ENCODE measurements at places on chromosomes 7 and 10.

- no peak for DNase-seq
Observed at GRCh38 chr10:2488446-2489005, 578.8 kb upstream of the PFKP start.

DNA sequence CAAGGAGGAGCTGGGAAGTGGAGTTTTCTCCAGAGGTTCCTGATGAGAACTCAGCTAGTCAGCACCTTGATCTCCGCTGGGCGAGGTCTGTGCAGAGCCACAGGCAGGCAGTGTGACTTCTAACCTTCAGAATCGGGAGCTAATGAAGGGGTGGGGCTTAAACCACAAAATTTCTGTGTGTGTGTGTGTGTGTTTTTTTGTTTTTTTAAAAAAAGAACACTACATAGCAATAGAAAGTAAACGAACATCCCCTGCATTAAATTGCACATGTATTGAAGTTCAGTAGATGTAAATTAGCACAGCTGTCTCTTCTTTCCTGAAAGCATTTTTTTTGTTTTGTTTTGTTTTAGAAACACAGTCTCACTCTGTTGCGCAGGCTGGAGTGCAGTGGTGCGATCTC is 46.2 kb downstream of the RBM17 start:
- no peak for DNase-seq

DNA sequence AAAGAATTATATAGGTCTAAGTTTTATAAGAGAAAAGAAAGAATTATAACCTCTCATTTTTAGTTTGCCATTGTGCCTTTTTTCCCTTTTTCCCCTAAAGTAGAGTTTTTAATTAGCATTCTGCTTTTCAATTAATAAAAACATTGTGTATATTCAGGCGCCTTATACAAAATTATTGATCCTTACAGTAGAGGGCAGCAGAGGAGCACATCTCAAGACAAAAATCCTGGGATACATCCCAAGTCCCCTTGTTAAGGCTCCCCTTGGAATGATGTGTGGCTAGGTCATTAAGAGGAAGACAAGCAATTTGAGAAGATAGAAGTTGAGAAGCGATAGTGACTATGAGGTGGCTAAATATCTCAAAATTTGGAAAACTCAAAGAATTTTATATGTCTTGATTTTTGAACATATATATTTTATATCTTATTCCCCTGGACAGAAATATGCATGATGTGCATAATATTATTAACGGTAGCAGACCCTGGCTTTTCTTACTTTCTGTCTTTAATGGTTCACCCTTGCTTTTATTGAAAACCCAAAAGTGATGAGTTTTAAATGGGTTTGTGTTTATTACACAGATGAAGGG is 19.1 kb upstream of the TPK1 start:
- peak; percentile 24 for DNase-seq

- DNase-seq = no peak
Observed at GRCh38 chr10:132507409-132507955, 30.1 kb upstream of the INPP5A start.

DNA sequence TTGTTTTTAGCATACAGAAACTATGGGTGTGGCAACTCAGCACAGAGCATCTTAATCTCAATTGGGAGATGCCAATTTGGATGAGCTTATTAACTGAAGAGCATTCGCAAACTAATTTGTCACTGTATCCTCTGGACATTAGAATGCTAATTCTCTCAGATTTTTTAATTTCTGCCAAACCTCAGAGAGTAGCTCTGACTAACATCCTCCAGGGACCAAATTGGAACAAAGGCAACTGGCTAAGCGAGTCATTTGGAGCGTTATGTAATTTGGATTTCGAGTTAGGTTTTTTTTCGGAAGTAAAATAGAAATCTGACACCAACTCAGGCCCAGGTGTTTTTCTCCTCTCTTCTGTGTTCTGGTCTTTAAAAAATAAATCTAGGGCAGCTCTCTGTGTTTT is 201.9 kb downstream of the BMPER start:
- no peak for DNase-seq

GRCh38 chr10:480928-481552 is 208.4 kb downstream of the DIP2C start:
- DNase-seq = peak; percentile 53

DNA sequence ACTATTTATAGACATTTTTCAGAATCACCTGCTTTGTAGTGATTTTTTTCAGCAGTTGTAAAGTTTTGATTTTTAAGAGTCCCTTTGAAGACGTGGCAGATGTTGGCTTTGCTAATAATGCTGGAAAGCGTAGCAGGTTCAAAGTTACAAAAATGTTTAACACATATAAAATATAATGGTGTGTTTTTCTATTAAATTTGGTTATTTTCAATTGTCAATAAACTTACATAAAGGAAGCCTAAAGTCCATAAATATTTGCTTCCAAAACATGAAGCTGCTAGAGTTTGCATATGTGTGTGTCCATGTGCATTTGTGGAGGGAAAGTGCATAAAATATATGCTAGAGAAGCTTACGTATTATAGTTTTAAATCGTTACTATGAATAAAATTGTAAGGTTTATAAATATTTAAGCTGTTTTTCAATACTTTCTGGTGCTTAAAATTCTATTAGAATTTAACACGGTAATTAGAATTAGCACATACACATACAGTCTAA is 3.7 kb downstream of the MEOX2 start:
- no peak for DNase-seq

- DNase-seq = no peak
Observed at GRCh38 chr7:73971704-73972341, 56.1 kb upstream of the ELN start.

DNA sequence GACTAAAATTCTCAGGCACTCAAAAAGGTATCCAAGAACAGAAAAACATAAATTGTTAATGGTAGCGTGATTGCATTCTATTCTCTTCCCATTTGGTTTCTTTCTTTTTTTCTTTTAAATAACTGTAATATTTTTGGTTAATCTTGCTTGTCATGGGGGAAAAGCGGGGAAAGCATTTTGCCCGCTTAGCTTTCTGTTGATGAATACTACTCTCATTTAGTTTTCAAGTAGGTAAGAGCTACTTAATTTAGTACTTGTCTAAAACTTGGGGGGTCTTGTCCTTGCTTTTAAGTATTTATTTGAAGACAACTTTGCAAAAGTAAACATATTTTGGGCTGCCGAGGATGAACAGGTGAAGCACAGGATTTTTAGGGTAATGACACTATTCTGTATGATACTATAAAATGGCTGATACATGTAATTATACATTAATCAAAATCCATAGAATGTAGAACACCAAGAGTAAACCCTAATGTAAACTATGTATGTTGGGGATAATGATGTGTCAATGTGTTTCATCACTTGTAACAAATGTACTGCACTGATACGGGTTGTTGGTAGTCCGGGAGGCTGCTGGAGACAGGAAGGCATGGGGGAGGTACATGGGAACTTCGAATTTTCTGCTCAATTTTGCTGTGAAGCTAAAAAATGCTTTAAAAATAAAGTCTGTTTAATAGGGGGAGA is 1.7 kb downstream of the TES start:
- peak; percentile 68 for DNase-seq

GRCh38 chr7:79302293-79302692 is 151.2 kb downstream of the MAGI2 start:
- DNase-seq = no peak

DNA sequence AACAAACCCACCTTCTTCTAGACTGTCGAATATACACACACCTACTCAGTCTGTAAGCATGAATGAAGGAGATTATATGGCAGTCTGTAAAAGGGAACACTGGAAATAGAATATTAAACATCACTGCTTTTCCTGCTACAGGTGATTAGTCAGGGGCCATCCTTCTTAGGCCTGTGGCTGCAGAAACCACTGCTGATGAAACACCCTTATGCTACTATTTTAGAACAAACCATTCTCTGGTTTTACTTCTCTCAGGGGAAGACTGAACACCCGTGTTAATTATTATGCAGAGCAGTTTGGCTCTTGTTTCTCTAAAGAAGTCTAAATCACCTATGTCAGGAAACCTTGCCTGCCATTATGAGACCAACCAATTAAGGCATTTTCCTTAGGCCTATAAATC is 351.1 kb upstream of the KLF6 start:
- DNase-seq = no peak

DNA sequence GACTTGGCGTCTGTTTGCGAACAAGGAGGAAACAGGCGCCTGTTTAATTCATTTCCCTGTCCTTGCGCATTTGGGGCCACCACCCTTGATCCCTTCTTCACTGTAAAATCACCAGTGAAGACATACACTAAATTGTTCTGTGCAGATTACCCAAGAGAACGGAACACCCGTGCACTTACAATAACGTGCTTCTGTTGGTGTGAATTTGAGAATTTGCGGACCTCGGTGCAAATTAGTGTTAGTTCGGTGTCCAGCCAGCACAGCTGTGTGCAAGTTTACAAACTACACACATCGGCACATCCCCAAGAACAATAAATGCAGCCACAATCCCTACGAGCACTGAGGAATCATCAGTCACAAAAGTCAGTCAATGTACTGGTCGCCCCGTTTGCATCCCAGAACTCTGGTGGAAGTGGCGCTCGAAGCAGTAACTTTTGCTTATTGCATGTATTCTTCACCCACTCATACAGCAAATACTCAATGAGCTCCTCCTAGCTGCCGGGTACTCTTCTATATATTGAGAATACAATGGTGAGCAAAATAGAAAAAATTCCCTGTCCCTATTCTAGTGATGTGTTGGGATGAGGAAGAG is 786 bp upstream of the CNOT4 start:
- DNase-seq = peak; percentile 40

GRCh38 chr10:114879093-114879492 is 57.5 kb downstream of the FHIP2A start:
- DNase-seq = no peak
